ENCODE measurements at places on chromosomes 5 and 9.

DNA sequence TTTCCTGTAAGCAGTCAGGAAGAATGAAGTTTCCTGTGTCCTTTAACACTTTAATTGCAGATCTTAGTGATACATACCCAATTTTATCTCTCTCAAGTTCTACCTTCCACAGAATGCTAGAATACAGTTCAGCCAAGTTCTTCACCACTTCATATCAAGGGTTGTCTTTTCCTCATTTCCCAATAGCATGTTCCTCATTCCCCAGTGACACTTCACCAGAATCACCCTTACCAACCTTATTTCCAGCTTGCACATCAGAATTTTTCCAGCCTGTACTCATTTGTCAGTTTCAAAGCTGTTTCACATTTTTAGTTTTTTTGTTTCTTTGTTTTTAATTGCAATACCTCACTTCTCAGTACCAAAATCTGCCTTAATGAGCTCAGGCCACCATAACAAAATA is 126.1 kb downstream of the ESM1 start:
- DNase-seq: no peak

GRCh38 chr9:101184813-101185278 is 156.3 kb downstream of the PLPPR1 start:
- DNase-seq: no peak

DNA sequence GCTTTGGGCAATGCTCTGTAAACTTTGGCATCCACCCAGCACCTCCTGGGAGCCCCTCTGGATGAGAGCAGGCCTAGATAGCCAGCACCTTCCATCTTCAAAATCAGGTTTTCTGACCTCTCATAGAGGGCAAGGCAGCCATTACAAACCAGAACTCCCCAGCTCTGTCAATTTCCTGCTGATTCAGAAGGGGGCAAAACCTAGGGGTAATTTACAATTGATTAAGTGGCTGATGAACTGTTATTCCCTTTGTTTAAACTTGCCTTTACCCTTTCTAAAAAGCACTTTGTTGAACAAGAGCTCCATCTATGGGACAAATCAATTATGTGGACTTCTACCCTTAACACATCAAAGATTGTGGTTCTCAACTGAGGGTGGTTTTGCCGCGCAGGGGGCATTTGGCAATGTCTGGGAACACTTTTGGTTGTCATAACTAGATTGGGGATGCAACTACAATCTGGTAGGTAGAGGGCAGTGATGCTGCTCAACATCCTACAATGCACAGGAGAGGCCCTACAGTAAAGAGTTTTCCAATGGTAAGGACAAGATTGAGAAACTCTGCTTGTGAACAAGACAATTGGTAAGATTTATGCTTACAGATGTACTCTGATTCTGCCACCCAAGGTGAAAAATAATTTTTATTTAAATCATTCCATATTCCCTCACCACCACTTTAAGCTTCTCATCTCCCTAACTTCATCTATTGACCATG is 184.1 kb downstream of the MARCHF11 start:
- peak; percentile 75 for DNase-seq

- DNase-seq: no peak
These were observed 14.6 kb upstream of the TRAF1 start for GRCh38 chr9:120941046-120941770.

- no peak for DNase-seq
These were observed 47.8 kb downstream of the ANXA2R start for GRCh38 chr5:42992088-42992879.

DNA sequence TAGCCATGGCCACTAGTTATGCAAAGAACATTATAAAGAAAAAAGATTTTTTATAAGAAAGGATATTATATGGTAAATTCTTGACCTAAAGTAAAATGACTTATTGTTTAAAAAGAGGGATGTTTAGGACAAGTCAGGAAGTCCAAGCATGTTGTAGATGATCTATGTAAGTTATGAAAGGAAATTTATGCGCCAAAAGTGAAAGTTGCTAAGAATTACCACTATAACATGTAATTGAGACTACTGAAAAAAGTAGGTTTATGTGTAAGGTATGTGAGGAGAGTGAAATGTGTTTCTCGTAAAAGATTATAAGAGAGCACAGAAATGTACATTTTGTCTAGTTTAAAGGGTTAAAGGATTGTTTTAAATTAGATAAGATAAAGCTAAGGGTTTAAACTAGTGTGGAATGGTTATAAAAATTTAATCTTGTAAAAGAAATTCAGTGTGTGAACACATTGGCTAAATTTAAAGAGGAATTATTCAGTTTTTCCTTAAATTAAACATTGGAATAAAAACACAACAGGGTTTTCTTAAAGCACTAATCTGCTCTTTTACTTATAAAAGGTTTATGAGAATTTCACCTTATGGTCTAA is 1100.4 kb upstream of the EDIL3 start:
- no peak for DNase-seq

Data from NCI-H524 treated with DMSO at 0.1 percent for 48 hours (cell line).